ENCODE measurements at places on chromosomes 6 and 20. TPM values are rescaled to one million over a fixed set of nuclear protein-coding genes. Genes with fewer than 3 reads are reported as not detected.

The PPP1R14C gene
- not detected for total RNA-seq

The SLC44A4 gene
- total RNA-seq, result 0.07 TPM

The PPIL6 gene
- 1.8 TPM for total RNA-seq

The GDAP1L1 gene
- total RNA-seq, result not detected

The CDC5L gene
- 16.3 TPM for total RNA-seq

The EFCAB8 gene
- total RNA-seq, result not detected

The PTGIS gene
- total RNA-seq, result not detected

The PDE7B gene
- 27.1 TPM for total RNA-seq

The MYT1 gene
- not detected for total RNA-seq

The SLC17A1 gene
- total RNA-seq, result not detected

The PAK5 gene
- not detected for total RNA-seq

The TDRD6 gene
- total RNA-seq, result 0.35 TPM

The TRAPPC3L gene
- not detected for total RNA-seq

The THEMIS gene
- not detected for total RNA-seq

The PLCB1 gene
- 66.0 TPM for total RNA-seq

The FAM184A gene
- total RNA-seq, result 0.35 TPM

The MATN4 gene
- not detected for total RNA-seq

- no peak for DNase-seq
These were observed 6.7 kb upstream of the EMILIN3 start for GRCh38 chr20:41373251-41373783.

- DNase-seq, result no peak
These were observed 189.1 kb upstream of the SUPT3H start for GRCh38 chr6:45566882-45567281.

GRCh38 chr20:54199283-54199682 is 8.6 kb upstream of the PFDN4 start:
- DNase-seq, result no peak

GRCh38 chr20:16942051-16942450 is 193.9 kb downstream of the OTOR start:
- DNase-seq, result no peak

DNA sequence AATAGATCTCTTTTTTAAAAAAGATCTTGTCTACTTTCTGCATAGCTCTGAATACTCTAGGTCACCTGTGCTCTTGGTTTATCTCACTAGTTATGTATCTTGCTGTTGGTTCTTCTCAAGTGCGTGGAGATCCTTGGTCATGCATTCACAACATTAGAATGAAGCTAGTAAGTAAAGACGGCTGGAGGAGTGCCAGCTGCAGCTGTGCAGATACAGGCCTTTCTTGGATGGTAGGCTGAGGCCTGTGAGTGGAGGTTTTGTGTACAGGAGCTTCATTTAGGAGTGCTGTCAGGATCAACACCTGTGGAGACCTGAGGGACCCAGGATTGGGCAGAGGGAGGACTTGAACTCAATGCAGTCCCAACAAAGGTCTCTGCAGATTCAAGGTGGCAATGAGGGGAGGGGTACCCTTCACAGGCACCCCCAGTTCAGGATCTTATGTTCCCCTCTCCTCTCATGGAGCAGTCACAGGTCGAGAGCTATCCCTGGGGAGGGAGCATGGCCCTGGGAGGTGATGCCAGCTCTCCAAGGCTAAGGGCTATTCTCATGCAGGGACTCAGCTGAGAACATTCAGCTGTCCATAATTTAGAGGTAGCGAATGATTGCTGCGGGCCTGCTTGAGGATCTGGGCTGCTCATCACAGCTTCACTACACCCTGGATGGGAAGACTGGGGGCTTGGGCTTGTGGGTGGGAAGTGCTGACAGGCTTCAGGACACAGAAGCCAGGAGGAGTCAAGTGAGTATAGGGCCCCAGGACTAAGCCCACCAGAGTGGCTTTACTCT is 98.9 kb upstream of the ENPP5 start:
- no peak for DNase-seq

- no peak for DNase-seq
These were observed 648.0 kb upstream of the GJE1 start for GRCh38 chr6:141484711-141485110.

DNA sequence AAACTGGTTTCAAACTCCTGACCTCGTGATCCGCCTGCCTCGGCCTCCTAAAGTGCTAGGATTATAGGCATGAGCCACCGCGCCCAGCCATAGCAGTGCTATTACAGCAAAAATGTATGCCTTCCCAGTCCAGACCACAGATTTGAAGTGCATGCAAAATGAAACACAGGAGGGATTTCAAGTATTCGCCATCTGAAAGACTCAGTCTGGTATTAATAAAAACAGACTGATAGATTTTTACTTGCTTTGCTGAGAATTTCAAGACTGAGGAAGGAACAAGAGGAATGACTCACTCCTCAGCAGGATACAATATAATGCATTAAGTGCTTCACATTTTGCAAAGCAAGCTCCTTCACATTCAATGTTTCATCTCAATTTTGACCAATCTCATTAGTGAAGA is 134.9 kb downstream of the TMEM200A start:
- DNase-seq, result no peak

- no peak for DNase-seq
These were observed 69.2 kb downstream of the SLC23A2 start for GRCh38 chr20:4932061-4932460.

- no peak for DNase-seq
These were observed 39.9 kb downstream of the TMEM242 start for GRCh38 chr6:157283330-157283898.

DNA sequence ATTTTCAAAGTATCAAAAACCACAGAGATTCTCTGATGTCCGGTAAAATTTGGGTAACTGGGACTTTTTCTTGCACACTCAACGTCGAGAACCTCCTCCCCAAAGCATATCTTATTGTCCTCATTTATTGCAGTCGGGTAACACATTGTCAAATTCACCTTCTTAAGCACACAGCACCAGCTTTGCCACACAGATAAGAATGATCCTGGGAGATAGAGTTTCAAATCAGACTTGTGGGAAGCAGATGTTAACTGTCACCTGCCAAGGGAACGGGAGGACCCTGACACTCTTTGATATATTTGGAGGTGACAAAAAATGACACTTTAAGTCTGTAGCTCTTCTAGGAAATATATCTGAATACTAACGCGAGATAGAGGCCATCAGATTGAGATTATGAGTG is 282.1 kb upstream of the BMP2 start:
- DNase-seq, result no peak

DNA sequence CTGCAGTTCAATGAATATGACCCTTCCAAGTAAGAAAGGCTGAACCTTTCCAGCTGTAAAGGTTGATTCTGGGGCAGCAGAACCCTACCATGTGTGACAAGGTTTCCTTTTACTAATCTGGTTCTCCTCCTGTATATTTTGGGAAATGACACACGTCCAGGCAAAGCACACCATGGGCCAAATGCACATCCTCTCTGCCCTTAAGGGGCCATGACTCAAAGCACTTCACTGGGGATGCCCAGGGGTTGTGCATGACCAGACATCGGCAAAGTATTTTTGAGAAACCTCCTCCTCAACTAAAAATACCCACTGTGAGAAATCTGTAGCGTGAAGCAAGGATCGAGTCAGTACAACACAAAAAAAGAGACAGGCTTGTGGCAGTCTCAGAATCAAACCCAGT is 174.7 kb downstream of the BACH2 start:
- DNase-seq, result no peak

DNA sequence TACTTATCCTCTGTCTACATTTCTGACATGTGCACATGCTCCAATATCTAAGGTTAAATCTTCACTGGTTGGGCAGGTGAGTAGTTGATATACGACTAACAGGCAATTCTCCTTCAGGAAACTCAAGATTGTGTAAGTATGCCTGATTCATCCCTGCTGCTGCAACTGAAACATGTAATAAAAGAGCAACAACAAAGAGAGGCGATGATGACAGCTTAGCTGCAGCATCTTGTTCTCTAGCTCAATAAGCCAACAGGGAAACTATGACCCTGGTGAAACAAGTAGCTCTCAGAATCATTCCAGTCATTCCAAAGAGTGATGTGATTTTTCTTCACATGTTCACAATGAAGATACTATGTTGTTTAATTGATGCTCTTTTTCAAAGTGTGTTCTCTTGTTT is 74.4 kb downstream of the ELOVL4 start:
- DNase-seq, result peak; percentile 90

DNA sequence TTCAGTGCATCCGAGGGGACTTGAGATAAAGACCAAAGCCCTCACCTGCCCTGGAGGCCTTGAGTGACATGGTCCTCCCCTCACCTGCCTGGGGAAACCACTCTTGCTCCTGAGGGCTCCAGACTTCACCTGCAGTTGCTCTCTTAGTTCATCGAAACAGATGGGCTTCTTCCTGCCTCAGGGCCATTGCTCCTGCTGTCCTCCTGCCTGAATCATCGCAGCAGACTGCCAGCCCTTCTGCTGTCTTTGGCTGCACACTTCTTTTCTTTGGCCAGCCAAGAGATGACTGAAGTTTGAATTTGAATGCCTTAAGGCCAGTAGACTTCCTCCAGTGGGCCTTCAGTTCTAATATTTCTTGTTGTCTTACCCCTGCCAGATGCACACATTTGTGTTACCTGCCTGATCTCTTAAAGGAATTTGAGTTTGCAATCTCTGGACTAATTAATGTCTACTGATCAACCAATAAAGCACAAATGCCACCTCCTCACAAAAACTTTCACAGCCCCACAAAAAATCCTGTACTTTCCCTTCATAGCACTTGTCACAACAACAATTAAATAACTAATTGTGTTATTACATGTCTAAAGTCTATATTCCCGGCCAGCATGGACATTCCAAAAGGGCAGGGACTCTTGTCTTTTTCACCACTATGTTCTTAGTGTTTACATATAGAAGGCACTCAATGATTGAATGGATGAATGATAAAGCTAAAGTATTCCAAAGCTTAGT is 56.7 kb upstream of the SGK1 start:
- no peak for DNase-seq

DNA sequence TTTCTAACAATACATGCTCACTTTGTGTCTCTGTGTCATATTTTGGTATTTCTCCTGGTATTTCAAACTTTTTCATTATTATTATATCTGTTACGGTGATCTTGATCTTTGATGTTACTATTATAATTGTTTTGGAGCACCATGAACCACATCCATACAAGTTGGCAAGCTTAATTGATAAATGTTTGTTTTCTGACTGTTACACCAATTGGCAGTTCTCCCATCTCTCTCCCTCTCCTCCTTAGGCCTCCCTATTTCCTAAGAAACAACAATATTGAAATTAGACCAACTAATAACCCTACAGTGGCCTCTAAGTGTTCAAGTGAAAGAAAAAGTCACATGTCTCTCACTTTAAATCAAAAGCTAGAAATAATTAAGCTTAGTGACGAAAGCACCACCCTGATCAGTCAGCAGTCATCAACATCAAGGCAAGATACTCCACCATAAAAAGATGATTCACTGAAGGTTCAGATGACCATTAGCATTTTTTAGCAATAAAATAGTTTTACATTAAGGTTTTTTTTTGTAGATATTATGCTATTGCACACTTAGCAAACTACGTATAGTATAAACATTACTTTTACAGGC is 61.5 kb downstream of the IBTK start:
- DNase-seq, result no peak

GRCh38 chr6:166782520-166782919 is 155.5 kb upstream of the RPS6KA2 start:
- no peak for DNase-seq

GRCh38 chr6:131443514-131443913 is 129.5 kb upstream of the ARG1 start:
- no peak for DNase-seq

GRCh38 chr20:25340380-25340779 is 50.3 kb downstream of the ABHD12 start:
- no peak for DNase-seq

- DNase-seq, result no peak
These were observed 349.3 kb downstream of the SOX4 start for GRCh38 chr6:21942897-21943296.

DNA sequence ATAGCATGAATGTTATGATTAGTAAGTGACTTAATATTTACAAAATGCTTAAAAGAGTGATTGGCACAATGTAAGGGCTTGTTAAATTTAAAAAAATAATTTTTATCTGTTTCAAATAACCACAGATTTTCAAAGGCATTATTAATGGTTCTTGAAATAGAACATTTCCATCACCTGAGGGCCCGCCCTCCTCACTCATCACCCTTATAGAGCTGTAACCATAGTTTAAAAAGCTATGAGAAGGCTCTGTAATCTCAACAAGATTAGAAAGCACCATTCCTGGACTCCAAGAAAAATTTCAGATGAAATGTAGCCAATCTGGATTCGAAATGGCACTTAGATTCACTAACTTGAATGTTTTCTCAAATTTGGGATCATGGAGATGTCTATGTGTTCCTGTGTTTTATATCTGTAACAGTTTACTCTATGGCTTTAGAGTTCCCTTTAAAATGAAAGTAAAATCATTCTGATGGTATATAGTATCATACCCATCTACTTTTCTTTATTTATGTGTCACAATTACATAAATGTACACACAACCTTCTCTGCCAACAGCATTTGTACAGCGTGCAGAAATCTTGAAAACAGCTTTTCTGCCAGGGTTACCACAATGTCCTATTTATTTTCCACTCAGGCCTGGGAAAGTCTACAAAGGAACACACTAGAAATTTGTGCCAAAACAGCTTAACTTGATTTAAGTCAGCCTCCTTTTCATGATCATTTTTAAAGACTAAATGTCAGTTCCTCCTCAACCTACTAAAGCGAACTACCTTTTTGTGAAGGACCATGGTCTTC is 207.7 kb downstream of the TBX18 start:
- DNase-seq, result no peak

GRCh38 chr20:6768228-6769140 is 998 bp downstream of the BMP2 start:
- DNase-seq, result no peak

GRCh38 chr6:32137454-32137853 is 7.4 kb upstream of the FKBPL start:
- no peak for DNase-seq

GRCh38 chr20:47360297-47361056 is 4.0 kb upstream of the ZMYND8 start:
- peak; percentile 79 for DNase-seq

- DNase-seq, result no peak
These were observed 156.1 kb downstream of the COL21A1 start for GRCh38 chr6:56091159-56091869.

DNA sequence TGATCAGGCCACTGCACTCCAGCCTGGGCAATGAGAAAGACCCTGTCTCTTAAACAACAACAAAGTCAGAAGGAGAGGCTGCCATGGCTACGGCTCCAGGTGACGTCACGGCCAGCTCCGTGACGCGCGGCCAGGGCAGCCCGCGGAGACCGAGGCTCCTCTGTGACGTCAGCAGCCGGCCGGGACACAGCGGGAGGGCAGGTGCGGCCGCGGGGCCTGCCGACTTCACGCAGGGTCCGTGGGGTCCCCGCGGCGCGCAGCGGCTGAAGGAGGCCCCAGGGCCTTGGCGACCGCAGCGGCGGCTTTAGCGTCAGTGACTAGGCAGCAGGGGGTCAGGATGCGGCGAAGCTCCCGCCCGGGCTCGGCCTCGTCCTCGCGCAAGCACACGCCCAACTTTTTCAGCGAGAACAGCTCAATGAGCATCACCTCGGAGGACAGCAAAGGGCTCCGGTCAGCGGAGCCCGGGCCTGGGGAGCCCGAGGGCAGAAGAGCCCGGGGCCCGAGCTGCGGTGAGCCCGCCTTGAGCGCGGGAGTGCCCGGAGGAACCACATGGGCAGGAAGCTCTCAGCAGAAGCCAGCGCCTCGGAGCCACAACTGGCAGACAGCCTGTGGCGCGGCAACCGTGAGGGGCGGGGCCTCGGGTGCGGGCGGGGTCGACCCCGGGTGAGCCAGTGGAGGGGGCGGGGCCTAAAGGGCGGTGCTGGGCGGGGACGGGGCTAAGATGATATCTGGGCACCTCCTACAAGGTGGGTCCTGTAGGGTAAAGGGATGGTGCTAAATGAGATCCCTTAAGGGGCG is at the start of gene SPAG4:
SPAG4 (plus strand) TSS at position 163 of the 798 bp plus-strand sequence; CDS start at position 338, 175 bp downstream.
- peak; percentile 41 for DNase-seq

- DNase-seq, result no peak
These were observed 122.6 kb downstream of the BTBD3 start for GRCh38 chr20:12040261-12040660.
